Ascending aorta (tissue), 2 donors: ENCODE measurements at places on chromosomes 16 and 17.

GRCh38 chr17:65931246-65932149 is 260.4 kb downstream of the CEP112 start:
- no peak for DNase-seq

DNA sequence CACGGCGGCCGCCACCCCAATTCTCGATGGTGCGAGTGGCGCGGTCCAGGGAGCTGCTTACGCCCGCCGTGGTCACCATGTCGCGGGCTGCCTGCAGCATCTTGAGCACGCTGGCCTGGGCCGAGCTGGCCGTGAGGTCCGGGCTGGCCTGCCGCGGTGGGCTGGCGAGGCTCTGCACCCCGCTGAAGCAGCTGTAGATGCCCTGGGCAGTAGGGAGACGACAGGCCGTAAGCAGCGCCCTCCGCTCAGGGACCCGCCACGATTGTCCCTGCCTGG is 16.4 kb downstream of the GRIN2C start:
- DNase-seq: no peak

- no peak for DNase-seq
Measured at GRCh38 chr17:42774066-42774745, 957 bp downstream of the VPS25 start.

DNA sequence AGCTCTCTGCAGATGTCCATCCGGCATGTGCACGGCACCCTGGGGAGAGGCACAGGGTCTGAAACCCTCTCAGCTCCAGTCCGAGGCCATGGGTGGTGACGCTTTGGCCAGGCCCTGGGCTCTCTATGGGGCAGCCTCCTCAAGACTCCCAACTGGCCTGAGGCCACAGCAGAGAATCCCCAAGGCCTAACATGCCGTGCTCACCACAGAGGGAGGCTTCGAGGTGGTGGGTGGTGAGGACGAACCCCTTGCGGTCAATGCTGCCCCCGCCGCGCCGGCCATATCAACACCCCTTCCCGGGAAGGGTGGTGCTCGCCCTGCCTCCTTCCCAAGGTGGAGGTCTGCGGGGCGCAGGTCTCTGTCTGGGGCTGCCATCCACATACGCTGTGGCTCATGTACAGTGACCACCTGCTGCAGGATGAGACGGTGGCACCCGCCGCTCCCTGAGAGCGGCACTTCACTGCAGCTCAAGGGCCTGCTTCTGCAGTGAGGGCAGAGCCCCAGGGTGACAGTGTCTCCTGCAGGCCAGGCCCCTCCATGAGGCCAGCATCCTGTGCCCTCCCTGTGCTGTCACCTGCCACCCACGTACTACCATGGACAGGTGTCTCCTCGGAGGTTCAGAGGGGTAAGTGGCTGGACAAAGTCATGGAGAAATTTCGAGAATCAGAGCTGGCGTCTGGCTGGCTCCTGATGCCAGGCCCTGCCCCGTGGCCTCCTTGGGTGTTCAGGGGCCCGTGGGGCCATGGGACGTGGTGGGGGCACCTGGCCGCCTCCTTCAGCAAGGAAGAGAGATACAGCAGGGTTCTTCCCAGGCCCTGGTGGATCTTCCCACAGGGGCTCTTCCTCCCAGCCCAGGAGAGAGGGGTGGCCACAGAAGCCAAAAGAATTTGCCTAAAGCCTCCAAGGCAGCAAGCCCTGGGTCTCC is 54.6 kb upstream of the ACSF3 start:
- DNase-seq: no peak

- DNase-seq: no peak
Measured at GRCh38 chr16:52494621-52495020, 52.3 kb downstream of the TOX3 start.

DNA sequence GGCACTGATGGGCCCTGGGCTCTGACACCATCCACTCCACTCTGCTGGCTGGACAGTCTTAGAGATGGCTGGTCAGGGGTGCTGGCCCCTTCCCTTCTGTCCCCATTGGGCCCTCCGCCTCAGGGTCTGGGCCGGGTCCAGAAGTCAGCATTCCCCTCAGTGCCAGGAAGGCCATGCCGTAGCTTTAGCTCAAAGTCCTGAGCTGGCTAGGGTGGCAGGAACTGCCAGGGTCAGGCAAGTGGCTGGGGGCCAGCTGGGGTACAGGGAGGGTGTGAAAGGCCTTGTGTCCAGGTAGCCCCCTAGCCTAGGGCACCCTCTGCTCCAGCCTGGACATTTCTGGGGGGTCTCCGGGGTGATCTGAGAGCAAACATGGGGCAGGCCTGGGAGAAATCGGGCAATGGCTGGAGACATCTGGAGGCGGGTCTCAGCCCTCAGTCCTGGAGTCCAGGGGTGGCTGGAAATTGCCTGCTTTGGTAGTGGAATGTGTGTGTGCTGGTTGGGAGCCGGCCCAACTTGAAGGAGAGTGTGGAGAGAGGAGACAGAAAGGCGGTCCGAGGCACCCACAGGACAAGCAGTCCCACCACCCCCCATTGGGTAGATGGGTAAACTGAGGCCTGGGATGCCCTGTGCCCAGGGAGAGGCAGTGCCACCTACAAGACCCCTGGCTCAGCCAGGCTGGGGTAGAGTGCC is 32.5 kb downstream of the TPSG1 start:
- no peak for DNase-seq

DNA sequence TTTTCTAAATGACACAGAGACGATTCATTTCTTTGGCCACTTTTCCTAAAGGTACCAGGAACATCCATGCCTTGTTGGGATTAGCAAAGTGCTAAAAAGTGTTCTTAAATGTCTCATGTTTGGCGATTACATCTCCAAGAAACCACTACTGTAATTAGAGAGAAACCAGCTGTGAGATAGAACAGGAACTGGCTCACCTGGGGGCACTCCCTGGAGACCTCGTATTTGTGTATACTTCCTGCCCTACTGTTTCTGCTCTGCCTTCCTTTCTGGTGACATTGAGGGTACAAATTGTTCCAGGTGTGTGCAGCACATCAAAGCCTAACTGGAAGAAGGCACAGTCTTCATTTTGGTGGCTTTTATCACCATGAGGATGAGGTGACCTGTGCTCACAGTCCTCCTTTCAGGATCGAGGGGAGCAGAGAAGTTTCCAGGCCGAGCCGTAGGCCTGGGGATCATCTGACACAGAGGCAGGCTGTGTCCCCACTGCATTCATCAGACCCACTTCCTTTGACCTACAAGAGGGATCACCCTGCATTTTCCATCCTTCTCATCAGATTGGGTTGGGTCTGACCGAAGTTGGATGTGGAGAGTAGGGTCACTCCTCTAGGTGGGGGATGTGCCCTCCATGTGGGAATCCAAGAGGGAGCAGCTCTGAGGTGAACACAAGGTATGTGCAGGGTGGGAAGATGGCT is 23.7 kb downstream of the CCL4 start:
- DNase-seq: no peak

DNA sequence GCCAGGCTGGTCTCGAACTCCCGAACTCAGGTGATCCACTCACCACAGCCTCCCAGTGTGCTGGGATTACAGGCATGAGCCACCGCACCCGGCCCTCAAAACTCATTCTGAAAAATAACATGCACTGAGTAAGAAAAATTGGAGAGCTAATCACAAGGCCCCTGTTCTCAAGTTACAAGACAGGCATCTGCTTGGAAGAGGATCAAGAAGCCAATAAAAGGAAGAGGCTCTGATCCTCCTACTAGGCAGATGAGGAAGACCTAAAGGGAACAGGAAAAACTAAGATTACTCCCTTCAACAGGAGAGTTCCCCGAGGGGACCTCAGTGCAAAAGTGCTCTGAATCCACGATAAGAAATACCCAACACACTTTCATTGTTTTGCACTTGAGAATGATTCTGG is 18.4 kb downstream of the BLMH start:
- DNase-seq: no peak

GRCh38 chr16:24497440-24497839 is 41.9 kb upstream of the RBBP6 start:
- DNase-seq: no peak

DNA sequence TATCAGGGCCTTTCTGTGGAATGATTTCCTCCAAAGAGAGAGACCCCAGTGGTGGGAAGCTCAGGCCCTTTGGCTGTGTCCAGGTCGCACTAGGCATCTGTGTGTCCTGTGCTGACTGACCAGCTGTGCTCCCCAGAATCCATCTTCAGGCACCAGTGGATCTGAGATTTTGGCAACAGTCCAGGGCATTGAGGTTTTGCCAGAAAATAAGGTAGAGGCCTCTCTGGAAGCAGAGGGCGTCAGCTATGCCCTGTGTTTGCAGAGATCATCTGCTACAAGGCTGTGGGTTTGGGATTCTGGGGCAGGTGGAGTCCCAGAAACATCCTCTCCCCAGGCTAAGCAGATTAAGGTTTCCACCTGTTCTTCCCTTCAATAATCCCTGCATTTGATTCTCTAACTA is 57.5 kb upstream of the TOB1 start:
- no peak for DNase-seq

GRCh38 chr16:12166271-12166670 is 189.7 kb downstream of the SNX29 start:
- no peak for DNase-seq

DNA sequence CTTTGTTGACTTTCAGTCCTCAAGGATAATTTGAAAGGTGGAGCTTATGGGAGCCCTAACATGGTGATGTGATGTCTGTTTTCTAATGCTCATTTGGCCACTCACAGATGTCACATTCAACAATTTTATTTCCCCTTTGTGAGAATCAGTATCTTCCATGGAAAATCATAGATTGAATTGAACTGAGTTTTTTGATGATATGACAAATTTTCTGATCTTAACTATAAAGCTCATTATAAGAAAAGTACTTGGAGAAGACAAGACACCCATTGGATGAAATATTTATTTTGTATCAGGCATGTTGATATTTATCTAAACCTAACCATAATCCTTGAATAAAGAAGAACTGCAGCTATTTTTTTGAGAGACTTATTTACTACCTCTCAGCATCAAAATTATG is 824.6 kb upstream of the GOT2 start:
- DNase-seq: no peak

DNA sequence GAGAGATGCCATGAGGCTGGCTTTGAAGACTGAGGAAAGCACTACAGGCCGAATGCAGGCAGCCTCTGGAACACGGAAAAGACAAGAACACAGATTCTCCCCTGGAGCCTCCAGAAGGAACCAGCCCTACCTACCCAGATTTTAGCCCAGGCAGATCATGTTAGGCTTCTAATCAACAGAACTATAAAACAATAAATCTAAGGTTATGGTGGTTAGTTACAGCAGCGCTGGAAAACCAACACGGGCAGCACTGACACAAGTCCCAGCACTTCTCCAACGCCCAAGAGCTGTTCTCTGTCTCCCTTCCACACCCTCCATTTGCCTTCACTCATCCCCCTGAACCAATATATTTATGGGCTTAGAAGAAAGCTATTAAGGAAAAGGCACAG is 7.5 kb downstream of the ANKRD11 start:
- DNase-seq: no peak

- DNase-seq: no peak
Measured at GRCh38 chr16:7278636-7279035, 54.0 kb upstream of the RBFOX1 start.

DNA sequence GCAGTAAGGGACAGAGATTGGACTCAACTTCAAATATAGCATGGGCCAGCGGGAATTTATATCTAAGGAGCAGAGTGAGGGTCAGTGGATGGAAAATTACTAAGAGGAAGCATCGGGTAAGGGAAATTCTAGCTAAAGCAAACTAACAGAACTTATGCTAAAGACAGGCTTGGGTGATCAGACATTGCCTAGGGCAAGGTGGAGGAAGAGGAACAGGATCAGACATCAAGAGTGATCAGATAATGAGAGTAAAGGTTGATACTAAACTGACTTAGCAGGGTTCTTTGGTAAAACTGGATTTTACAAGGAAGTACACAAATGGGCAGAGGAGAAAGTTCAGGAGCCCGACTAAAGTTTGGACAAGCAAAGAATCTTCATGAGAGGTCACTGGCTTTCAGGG is 86.3 kb upstream of the TOM1L1 start:
- no peak for DNase-seq

DNA sequence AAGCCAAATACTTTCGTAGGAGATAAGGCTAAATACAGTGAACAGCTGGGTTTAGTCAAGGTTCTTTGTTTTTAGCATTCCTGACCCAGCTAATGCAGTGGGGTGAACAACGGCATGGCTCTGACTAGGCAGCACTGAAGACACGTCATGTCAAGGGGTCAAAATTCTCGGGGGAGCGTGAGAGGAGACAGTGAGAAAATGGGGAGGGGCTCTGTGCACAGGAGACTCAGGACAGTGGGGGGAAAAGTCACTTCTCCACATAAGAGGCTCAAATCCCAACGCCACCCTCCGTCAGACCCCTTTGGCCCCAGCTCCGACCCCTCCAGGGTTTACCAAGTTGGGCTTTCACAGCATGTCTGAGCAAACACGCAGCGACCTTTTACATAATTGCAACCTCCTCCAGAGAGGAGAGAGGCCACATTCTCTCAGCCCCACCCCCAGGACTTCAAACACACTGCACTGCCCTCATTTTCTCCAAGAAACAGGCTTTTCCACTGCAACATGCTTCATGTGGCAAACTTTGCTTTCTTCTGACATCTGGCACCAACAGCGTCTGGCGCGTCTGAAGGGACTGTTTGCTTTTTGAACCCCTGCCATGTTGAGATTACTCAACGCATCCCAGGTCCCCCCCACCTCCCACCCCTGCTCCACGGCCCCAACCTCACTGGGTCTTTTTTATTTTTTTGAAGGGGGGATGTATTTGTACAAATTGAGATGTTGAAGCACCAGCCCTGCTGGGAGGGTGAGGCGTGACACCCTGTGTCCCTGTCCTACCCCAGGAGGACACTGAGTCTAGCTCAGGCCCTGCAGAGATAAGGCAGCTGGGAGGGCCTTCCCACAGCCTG is 30.0 kb downstream of the AXIN2 start:
- no peak for DNase-seq

- DNase-seq: no peak
Measured at GRCh38 chr16:65576631-65577030, 454.8 kb upstream of the CDH11 start.

DNA sequence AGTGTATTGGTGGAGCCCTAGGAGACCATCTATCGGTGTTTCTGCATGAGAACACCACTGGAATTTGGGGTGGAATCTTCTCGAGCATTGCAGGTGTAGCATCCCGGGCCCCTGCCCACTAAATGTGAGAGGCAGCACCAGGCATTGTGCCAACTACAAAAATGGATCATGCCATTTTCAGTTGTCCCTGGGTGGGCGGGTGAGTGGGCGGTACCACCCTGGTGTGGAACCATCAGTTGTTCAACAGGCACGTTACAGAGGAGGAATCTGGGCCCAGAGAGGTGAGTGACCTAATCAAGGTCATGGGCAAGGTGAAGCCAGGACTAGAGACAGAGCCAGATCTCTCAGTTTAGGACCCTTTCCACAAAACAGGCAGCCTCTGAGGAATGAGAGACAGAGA is 8.8 kb downstream of the PIPOX start:
- no peak for DNase-seq

GRCh38 chr17:40317345-40317873 is 8.4 kb downstream of the RARA start:
- no peak for DNase-seq

- peak; percentile 85 for DNase-seq
Measured at GRCh38 chr17:17206124-17206912, at the start of gene PLD6. PLD6 (minus strand) TSS chr17:17206333; CDS start chr17:17206286, 47 bp downstream.

DNA sequence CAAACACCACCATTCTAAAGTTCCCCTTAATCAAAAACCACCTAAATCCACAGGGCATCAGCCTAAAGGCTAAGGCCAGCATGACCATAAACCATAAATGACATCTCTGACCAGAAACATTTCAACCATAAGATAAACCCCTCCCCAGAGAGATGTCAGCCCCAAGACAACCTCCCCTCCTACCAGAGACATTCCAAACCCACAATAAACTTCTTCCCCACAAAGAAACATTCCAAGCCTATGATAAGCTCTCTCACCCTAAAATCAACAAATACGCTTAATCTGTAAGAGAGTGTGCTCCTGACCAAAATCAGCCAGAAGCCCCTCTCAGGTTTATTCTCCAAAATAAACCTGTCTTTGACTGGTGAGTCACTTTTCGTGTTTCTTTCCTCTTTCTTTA is 54.8 kb downstream of the SLFN5 start:
- DNase-seq: no peak
